NCI-H510A treated with DMSO at 0.1 percent for 48 hours (cell line): ENCODE measurements at places on chromosomes 3 and 15.

DNA sequence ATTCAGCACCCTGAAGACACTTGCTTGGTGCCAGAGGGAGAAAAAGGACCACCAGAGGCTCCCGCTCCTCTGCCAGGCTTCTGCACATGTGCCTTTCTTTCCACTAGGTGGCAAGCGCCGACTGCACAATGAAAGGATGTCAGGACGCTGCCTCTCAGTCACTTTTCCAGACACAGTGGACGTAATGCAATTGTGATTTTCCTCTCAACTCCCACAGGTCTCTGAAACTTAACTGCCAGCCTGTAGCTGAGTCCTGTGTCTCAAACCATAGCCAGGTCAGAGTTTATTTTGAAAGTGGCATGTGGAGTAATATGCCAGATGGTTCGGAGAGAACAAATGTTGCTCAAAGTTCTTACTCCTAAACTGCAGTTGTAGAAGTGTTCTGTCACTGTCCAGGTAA is 162.9 kb downstream of the ITPR1 start:
- DNase-seq, result peak; percentile 61

DNA sequence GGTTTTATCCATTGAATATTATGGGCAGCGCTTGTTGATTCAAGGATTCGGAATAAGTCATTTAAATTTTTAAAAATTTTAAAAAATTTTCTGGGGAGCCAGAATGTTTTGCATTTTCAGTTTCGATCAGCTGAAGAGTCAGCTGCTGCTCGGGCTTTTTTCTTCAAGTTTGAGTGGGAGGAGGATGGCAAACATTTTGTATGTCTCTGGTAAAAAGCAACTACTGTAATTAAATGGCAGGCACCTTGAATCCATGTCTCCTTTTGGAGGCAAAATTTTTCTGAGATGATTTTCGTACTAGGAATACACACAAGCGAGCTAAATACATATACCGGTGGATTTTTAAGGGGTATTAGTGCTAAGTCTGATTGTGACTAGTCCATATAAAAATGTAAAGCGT is 612 bp downstream of the C3orf38 start:
- DNase-seq, result no peak

GRCh38 chr15:101049282-101049681 is 130.1 kb downstream of the LRRK1 start:
- DNase-seq, result no peak

GRCh38 chr3:45611628-45612081 is 17.1 kb downstream of the LIMD1 start:
- DNase-seq, result no peak

DNA sequence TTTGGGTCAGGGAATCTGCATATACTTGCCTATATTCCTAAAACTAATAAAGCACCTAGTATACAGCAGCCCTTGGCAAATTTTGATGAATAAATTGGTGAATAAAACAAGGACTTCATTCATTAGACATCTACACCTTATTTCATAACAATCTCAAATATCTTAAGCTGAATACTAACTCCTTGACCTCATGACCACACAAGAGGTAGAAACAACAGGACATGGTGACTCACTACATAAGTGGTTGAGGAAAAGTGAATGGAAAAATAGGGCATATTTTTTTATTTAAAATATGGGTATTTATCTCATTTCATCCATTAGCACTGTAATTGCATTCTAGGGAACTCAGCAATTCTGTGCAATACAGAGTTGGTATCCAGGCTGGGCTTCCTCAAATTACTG is 7.8 kb upstream of the STAC start:
- DNase-seq, result no peak

DNA sequence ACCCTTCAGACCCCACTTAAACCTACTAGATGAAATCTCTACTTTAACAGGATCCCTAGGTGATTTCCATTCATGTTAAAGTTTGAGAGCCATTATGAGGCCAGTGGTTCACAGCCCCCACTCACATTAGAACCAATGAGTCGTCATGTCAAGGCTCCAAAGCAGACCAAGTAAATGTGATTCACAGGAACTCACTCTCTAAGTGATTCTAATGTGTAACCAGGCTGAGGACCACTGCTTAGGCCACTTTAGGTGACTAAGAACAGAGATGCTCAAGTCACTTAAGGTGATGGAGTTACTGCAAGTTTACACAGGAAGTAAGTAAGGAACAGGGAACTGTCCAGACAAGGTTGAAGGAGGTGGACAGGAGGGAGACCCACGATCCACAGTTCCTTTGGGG is 7.7 kb downstream of the GALNT15 start:
- no peak for DNase-seq

GRCh38 chr3:42043099-42043813 is 47.9 kb upstream of the TRAK1 start:
- peak; percentile 54 for DNase-seq

GRCh38 chr3:138774529-138775253 is 60.0 kb downstream of the PIK3CB start:
- DNase-seq, result peak; percentile 58

DNA sequence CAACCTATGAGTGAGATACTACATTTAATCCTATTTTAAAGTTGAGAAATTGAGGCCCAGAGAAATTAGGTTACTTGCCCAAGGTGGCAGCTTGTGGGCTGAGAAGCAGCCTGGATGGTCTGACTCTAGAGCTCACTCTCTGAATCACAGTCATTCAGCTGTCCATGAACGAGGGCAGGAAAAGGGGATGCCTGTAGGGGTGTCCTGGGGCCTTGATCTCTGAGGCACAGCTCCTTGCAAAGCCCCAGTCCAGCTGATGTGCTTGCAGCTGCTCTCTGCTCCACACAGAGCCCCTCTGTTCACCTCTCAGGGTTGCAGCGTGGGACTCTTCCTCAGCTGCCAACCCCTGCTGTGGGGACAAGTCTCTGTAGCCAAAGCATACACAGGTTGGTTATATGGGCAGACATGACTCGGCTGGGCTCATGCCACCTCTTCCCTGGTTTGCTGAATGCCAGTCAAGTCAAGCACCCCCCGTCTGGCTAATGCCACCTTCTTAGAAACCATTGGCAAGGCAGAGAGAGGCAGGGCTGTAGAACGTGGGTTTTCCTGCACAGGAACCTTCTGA is 56.8 kb downstream of the GASK1A start:
- DNase-seq, result no peak

- no peak for DNase-seq
These were observed 110.7 kb upstream of the C2CD4B start for GRCh38 chr15:62275831-62276230.

DNA sequence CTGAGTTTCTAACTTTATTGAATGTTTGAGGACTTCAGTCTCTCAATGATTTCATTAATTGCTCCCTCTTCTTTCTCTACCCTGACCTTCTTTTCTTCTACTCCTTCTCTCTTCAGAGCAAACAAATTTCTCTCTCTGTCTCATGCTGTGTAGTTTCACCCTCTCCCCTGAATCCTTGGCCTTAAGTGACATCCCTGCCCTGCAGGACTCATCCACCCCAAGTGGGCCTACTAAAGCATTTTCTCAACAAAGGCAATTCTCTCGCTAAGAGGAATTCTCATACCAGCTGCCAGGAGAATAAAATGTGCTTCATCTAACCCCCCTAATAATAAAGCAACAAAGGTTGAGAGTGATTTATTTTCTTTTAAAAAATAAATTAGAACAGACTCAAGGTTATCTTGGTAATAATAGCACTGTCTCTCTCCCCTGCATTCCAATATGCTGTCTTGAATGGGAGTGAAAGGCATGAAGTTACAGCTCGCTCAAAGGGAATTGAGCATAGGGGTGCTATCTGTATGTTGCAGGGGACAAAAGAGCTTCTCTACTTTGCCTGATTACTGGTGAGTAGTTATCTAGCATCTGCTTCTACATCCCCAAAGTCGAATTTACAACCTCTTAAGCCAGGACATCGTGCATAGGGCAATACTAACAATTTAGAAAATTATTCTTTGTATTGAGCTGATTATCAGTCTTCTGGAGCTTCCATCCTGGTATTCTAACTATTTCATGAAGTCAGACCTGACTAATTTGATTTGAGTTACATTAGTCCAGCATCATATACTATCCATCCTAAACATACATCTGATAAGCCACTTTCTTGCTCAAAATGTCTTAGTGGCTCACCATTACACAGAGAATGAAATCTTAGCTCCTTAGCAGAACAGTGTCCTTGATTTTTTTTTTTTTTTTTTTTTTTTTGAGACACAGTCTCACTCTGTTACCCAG is 76.9 kb upstream of the DNAJC19 start:
- DNase-seq, result no peak
